ENCODE measurements at places on chromosomes 2 and 18. TPM values are rescaled to one million over a fixed set of nuclear protein-coding genes. Genes with fewer than 3 reads are reported as not detected.

The REG1B gene
- total RNA-seq, result not detected

The TLX2 gene
- total RNA-seq, result not detected

The LRRTM1 gene
- total RNA-seq, result not detected

- DNase-seq, result no peak
Observed at GRCh38 chr2:221502270-221503010, 69.7 kb downstream of the EPHA4 start.

The GKN1 gene
- not detected for total RNA-seq

The RGPD3 gene
- total RNA-seq, result not detected
